H7 (cell line): ENCODE measurements at places on chromosomes 1 and 21. TPM values are rescaled to one million over a fixed set of nuclear protein-coding genes. Genes with fewer than 3 reads are reported as not detected.

Gene IL19
- not detected in 2 replicates for total RNA-seq

DNA sequence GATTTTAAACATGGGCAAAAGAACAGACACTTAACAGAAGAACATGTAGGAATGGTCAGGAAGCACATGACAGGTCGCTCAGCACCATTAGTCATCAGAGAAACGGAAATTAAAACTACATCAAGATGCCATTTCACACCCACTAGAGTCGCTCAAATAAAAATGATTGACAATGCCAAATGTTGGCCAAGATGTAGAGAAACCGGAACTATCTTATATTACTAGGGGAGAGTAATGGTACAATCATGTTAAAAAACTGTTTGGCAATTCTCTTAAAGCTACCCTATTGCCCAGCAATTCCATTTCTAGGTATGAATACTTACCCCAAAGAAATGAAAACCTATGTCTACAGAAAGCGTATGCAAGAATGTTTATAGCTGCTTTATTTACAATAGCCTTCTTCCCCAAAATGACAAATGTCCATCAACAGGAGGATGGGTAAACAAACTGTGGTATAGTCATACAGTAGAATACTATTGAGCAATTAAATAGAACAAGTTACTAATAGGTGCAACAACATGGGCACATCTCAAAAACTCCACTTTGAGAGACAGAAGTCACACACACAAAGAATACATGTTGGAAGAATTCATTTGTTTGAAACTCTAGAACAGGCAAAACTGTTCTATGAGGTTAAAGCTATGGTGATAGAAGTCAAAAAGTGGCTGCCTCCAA, 92.8 kb downstream of the ETS2 start:
- DNase-seq = no peak

DNA sequence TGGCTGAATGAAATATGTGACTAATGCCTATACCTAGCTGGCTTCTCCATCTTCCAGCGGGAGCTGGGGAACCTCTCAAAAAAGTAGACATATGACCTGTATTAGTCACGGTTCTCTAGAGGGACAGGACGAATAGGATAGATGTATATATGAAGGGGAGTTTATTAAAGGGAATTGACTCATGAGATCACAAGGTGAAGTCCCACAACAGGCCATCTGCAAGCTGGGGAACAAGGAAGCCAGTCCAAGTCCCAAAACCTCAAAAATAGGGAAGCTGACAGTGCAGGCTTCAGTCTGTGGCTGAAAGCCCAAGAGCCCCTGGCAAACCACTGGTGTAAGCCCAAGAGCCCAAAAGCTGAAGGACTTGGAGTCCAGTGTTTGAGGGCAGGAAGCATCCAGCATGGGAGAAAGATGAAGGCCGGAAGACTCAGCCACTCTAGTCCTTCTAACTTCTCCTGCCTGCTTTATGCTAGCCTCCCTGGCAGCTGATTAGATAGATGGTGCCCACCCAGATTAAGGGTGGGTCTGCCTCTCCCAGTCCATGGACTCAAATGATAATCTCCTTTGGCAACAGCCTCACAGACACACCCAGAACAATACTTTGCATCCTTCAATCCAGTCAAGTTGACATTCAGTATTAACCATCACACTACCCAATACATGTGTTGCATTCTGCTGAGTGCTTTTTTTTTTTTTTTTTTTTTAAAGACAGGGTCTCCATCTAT, 19.6 kb downstream of the OLIG1 start:
- DNase-seq = no peak

Gene GUCA2A
- not detected in 2 replicates for total RNA-seq

Gene PCP4
- 0.24 TPM in 1 of 2 replicates, not detected in the other for total RNA-seq

DNA sequence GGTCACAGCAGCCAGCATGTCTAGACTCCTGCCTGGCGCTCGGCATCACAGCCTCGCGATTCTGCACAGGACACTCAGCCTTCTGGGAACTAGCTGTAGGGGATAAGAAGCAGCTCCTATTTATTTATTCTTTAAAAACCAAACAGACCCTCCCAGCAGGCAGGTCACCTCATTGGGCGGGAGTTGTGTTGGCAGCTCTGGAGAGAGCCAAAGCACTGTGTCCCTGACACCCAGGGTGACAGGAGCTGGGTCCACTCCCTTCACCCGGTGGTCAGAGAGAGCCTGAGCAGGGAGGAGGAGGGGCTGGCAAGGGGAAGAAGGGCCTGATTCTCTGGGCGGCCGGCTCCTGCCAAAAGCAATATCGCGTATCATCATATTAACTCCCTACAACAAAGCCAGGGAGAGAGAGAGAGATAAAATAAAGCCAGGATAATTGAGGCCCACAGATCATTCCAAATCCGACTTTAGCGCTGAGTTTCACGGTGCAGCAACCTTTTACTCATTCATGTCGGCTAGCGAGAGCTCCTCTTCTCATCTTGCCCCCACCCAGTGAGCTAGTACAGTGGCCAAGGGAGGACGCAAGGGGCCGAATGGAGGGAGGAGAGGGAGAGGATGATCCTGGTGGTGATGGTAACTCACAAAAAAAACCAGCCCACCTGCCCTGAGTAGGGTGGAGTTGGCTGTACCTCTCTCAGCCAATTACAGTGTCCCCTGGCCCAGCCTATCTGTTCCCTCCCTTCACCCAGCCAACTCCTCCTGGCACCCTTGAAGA, 79.8 kb upstream of the IFFO2 start:
- peak; percentile 38 for DNase-seq

GRCh38 chr1:94623560-94624148, 82.1 kb upstream of the F3 start:
- peak; percentile 61 for DNase-seq

DNA sequence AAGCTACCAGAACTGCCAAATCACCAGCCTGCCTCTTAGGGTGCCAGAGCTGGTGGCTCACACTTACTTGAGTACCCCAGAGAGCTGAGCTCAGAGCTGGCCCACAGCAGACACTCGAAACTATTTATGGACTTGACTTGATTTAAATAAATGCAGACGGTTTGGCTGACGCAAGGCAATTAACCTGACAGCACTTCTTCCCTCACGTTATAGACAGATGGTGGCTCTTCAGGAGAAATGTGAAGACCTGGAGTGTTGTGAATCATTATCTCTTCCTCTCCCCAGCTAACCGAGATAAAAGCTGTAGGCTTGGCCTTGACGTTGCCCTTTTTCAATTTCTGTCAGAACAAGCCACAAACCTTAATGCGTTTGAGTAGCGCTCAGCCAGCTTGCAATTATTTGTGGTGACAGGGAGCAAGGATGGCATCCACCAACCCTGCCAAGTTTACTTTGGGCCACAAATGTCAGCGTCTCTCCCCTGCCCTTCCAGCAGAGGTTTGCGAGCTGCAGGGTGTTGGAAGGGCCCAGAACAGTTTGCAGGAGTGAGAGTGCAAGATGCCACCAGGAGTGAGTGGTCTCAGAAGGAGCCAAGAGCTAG, 34.0 kb upstream of the BCAR3 start:
- no peak for DNase-seq

Gene GNAT2
- not detected in 2 replicates for total RNA-seq
